ENCODE measurements at places on chromosomes 16 and 17. TPM values are rescaled to one million over a fixed set of nuclear protein-coding genes. Genes with fewer than 3 reads are reported as not detected.

DNA sequence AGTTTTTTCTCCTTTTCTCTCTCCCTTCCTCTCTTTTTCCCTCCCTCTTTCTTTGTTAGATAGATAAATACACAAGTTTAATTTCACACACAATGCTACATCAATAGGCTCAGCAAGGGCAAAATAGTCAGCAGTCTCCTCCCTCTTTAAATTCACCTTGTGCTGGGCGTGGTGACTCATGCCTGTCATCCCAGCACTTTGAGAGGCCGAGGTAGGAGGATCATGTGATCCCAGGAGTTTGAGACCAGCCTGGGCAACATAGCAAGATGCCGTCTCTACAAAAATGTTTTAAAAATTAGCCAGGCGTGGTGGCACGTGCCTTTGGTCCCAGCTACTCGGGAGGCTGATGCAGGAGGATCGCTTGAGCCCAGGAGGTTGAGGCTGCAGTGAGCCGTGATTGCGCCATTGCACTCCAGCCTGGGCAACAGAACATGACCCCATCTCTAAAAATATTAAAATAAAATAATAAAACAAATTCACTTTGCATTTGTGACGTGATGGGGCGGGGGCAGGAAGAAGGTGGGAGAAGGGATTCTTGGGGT lies 27.4 kb downstream of the IL21R start:
- DNase-seq: no peak

DNA sequence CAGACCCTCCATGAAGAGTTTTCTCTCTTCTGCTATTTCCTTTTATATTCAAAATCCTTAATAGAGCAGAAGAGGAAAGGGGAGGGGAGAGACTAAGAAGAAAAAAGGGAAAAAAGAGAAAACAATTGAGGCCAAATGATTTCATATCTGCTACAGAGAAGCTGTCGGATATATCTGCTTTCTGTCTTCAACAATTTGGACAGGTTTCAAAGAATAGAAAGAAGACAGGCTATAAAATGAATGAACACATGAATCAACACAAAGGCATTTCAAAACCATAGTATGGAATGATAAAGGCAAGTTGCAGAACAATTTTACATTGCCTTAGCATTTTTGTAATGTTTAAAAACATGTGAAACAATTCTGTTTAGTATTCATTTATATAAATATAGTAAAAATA lies 4.7 kb upstream of the CMTR2 start:
- DNase-seq: no peak

The CCDC40 gene
- total RNA-seq: 9.3 TPM

The GRN gene
- 268 TPM for total RNA-seq

- DNase-seq: no peak
These were observed 55.0 kb upstream of the CBFA2T3 start for GRCh38 chr16:89031715-89032659.

The KIF2B gene
- total RNA-seq: not detected

DNA sequence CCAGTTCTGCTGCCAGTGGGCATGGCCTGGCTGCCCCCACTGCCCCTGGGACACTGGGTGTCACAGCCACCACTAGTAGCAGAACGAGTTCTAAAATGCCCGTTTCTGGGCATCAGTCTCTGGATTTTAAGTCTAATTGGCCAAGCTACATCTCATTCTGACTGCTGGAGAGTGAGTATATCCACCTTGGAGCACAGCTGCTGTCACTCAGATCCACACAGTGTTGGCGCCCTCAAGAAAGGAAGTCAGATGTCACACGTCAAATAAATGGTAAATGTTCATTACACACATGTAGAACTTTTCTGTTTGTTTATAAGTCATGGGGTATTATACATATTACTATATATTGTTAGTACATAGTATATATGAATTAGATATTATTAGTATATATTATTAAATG lies 19.4 kb downstream of the GNGT2 start:
- DNase-seq: no peak

DNA sequence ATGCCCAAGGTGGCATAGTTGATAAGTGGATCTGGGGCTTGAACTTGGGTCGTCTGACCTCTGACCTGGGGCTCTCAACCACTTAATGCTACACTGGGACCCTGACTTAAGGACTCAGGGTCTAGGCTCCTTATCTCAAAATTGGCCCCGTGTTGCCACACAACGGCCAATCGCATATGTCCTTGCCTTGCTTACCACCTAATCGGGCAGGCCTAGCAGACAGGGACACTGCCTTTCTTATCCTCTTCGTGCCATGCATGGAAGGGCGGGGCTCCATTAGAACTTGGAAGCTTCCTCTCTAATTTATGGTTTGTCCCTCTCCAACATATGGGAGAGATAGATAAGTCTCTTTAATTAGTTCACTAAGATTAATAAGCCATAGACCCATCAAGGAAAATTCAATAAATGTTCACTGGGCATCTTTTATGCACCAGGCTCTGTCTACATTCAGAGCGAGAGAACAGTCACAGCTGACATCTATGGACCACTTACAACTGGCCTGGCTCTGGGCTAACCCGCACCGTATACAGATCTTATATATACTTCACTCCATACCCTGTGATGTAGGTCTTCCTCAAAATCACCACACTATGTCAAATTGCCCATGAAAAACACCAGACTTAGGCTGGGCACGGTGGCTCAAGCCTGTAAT lies 35.1 kb downstream of the CDH1 start:
- no peak for DNase-seq

DNA sequence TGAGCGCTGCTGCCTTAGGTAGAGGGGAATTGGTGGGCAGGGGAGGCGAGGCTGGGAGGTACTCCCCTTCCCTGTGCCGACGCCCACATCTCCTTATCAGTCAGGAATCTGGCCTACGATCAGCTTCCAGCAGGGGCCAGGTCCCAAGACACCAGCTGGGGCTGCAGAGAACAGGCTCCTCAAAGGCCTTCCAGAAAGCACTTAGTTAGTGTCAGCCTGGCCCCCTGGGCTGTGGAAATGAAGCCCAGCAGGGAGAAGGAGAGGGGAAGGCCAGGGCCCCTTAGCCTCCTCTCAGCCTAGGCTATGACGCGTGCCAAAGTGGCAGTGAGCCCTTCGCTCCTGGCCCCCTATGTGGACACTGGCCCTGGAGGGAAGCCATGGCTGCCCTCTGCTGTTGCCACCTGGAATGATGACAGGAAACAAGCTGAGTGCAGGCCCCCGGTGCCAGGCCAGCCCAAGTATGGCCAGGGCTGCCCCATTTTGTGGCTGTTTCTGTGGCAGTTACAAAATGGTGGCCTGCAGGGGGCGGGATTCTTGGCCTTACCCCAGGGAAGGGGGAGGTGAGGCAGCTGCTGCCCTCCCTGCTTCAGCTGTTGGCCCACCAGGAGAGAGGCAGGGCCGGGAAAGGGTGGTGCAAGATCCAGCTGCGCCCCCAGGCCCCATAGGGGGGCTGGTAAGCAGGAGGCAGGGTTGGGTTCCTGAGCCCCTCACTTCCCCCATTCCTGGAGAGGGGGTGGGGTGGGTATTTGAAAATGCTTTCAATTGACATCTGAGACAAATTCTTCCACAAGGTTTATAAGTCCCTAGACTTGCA lies 11.3 kb downstream of the TBX4 start:
- DNase-seq: no peak

- no peak for DNase-seq
These were observed 9.9 kb upstream of the KRT19 start for GRCh38 chr17:41537990-41538389.

The TCAP gene
- 0.49 TPM for total RNA-seq

DNA sequence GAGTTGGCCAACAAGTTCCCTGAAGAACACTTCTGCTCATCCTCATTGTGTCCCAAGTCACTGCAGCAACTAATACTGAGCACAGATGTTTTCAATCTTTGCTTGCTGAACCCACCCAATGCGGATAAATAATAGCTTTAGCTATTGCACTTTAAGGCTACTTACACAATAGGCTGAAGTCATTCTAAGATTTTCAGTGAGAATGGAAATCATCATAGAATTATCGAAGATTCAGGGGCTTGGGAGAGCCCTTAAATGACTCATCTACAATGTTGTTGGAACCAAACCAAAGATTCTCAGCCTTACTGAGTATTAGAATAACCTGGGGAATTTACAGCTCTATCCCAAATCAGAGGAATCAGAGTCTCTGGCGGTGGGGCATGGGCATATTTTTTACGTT lies 51.2 kb downstream of the SYCE1L start:
- no peak for DNase-seq

DNA sequence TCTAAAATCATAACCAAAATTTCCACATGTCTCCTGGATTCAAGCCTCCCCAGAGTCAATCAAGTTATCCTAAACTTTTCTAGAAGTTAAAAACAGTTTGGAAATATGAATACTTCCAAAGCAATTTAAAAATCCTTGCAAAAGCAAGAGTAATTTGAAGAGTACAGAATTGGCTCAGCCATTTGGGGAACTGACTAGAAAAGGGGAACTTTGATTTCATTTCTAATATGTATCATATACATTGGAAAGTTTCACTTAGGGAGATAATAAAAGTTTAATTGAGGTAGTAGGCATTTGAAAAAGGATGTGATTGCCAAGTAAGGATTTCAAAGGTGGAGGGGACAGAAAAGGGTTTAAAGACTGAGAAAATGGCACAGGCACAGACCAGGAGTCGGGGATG lies 9.0 kb upstream of the SLFN12L start:
- no peak for DNase-seq

The LGALS9B gene
- 0.98 TPM for total RNA-seq

The KCTD5 gene
- total RNA-seq: 19.4 TPM

DNA sequence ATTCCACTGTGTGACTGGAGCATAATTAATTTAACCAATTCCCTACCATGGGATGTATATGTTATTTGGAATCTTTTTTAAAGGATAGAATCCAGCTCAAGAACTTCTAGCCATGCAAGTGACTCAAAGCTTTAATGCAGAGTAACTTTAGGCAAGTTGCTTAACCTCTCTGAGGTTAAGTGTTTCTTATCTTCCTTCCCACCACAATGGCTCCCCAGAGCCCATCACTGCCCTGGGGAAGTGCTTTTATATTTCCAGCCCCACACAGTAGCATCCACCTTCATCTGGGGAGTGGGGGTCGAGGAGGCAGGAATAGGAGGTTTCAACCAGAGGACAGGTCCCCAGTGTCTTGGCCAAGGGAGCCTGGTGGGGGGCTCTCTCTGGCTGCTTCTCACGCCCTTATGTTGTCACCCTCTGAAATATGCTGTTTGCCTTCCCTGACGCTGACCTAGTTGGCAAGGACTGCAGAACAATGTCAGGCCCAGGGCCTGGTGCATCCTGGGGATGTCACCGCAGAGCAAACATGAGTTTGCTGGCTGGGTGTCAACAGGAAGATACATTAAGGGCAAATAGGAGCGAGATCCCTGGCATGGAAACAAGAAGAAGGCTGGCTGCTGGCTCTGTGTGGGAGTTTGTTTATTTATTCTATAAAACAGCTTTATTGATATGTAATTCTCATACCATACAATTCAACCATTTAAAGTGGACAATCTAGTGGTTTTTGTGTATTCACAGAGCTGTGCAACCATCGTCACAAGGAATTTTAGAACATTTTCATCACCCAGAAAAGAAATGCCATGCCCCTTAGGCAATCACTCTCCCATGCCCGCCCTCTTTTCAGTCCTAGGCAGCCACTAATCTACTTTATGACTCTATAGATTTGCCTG lies 46.6 kb upstream of the WSB1 start:
- no peak for DNase-seq

DNA sequence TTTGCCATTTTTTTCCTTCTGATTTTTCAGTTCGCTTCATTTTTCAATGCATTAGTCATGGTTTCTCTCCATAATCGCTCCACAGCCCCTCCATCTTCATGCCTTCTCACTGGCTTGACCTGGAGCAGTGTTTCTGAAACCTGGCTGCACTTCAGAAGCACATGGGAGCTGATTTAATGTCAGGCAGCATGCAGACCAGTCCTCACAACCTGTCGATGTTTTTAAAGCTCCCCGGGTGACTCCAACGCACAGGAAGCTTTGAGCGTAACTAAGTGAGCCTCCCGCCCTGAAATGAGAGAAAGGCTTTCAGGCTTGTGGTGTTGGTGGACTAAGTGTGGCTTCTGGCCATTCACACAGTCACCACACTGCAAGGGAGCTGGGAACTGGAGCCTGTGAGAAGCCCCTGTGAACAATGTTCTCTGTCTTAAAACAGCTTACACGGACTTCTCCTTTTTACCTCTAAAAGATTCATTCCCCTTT lies 16.8 kb upstream of the DRG2 start:
- no peak for DNase-seq

GRCh38 chr17:18161207-18162145 lies 22.2 kb upstream of the ALKBH5 start:
- DNase-seq: no peak

DNA sequence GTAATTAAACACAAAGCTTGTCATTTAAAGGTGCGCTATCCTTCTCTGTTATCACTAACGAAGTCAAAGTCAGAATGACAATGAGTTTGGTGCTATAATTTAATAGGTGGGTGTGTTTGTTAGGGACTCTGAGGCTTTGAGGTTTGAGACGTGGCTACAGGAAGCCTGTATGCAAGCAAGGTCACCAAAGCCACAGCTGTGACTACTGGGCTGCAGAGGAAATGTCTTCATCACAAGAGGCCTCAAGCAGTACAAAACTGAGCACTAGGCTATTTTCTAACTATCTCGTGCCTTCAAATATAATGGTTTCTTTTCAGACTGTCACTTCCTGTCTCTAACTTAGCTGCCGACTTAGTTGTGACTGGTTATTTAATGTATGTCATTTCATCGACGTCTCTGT lies 141.2 kb downstream of the AATF start:
- no peak for DNase-seq

- no peak for DNase-seq
These were observed 206.1 kb downstream of the HAPSTR1 start for GRCh38 chr16:9297437-9298113.

DNA sequence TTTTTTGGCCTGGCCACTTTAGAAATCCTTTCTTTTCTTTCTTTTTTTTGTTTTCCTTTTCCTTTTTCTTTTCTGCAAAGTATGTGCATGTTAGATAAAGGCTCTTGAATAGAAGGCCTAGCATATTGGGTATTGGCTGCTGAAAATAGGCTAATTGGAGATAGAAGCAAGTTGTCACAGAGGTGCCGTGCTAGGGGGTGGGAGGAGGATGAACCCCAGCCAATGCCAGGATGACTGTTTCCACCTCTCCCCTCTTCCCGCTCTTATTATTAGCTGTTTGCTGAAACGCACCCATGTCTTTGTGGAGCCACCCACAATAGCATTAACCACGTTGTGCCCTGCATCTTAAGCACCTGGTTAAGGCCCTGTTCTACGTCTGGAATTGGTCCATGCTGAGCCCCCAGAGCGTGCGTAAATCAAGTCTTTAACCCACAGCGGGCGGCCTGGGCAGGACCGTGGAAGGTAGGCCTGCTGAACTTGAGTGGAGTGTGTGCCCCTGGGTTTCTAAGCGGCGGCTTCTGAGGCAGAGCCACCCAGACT lies 123.6 kb downstream of the MSI2 start:
- no peak for DNase-seq

The EPN3 gene
- 21.9 TPM for total RNA-seq

DNA sequence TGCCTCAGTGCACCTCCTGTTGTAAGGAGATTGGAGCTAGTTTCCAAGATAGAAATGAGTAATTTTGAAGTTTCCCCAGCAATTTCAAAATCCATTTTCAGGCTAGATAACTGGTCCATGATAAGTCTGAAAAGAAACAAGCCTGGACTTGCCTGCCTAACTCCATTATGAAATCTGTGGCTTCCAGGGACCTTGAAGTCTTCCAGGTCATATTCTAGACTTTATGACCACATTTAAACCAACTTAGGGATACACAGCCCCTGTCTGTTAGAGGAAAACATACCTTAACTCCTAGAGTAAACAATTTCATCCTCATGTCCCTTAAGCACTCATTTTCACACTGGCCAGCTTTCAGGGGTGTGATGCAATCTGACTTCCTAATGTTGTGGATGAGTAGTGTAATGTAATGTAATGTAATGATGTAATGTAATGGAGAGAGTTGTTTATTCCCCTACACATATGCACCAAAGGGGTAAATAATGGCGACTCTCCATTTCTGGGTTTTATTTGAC lies 96.7 kb upstream of the FAM20A start:
- no peak for DNase-seq

The PERCC1 gene
- total RNA-seq: not detected

The NPIPB4 gene
- 63.3 TPM for total RNA-seq

Data from vagina (tissue), 2 donors.